ENCODE measurements at places on chromosomes 4 and X.

DNA sequence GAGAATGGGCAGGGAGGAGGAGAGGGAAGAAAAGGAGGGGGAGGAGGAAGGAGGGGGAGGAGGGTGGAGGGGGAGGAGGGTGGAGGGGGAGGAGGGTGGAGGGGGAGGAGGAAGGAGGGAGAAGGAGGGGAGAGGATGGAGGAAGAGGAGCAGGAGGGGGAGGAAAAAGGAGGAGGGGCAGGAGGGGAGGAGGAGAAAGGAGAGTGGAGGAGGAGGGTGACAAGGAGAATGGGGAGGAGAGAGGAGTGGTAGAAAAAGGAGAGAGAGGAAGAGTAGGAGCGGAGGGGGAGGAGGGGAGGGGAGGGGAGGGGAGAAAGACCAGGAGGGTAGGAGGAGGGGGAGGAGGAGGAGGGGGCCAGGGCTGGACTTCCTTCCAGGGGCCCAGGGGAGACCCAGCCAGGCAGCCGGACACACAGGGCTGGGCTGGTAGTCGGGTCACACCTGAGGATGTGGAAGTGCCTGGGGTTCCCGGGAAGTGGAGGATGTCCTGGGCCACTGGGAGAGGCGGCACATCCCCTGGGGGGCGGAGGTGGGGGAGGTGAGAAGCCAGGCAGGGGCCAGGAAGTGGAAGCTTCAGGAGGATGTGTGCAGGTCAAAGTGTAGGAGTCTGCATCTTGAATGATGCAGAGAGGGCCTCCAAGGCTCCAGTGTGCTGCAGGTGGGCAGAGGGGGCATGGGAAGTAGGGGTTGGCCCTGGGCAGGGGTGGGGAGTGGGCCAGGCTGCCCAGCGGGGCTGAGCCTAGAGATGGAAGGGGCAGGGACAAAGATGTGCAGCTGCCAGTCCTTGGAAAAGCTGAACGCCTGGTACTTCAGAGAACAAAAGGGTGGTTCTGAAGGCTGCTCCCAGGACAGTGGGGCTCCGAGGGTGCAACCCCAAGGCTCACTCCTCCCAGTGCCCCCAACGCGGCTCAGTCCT, 18.8 kb downstream of the IL3RA start:
- no peak for DNase-seq

GRCh38 chr4:76905521-76905920, 7.6 kb upstream of the SOWAHB start:
- no peak for DNase-seq

- DNase-seq = no peak
Observed at GRCh38 chr4:111807576-111807975, 337.7 kb upstream of the FAM241A start.

- DNase-seq = no peak
Observed at GRCh38 chr4:161186750-161187149, 977.0 kb downstream of the FSTL5 start.

GRCh38 chrX:154396973-154397887, 947 bp upstream of the RPL10 start:
- DNase-seq = no peak

DNA sequence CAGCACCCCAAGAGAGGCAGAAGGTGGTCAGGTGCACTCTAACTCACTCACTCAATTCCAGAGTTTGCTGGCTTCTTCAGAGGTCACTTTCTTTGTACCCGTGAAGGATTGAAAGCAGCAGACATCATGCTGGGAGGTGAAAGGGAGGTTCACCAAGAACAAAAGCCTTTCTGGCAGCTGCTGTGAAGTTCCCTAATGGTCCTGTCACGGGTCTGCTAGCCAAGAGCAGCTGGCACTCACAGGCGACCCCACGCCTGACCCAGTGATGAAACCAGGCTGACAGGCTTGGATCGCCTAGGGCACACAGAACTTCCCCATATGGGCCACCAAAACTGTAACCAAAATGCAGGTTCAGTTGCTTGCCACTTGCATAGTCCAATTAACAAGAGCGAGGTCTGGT, 11.8 kb downstream of the NUDT11 start:
- DNase-seq = no peak

Data from NCI-H446 treated with DMSO at 0.1 percent for 48 hours (cell line).